ENCODE measurements at places on chromosomes 11 and 22.

DNA sequence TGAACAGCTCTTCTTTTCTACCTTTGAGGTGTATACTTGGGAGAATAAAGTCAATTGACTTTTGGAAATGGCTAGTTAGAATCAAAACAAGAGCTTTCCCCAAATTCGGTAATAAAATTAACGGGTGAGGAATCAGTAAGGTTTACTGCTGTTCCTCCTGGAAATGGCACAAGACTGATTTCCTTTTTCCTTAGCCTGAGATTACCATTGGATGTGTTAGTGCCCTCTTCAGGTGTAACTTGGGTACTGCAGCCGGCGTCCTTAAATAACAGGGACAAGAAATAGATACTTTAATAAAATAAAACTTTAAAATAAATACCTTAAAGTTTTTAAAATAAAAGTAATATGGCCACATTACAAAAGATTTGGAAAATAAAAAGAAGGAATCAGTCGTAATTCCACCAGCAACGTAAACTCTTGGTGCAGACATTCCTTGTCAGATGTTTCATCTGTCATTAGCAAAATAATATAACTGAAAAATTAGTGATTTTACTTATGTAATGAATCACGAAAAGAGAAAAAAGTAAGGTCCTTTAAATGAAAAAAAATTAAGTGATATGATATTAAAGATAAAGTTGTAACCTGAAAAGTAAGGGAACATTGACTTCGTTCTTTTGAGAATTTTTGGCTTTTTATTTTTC lies 29.7 kb downstream of the ZFTA start:
- DNase-seq, result no peak

DNA sequence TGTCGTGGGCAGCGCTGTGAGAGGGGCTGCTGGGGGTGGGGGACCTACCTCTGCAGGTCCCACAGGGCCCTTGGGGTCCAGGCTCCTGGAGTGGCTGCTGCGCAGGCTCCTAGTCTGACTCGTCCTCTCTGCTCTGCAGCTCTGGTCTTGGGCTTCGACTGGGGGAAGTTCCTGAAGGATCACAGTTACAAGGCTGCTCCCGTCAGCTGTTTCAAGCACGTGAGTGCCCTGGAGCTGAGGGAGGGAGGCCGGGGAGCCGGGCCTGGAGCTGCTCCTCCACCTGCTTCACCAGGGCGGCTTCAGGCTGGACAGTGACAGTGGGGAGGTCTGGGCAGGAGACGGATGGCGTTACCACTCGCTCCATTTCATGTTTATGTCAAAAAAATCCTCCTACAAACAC lies 11.9 kb downstream of the L3MBTL2 start:
- DNase-seq, result no peak

DNA sequence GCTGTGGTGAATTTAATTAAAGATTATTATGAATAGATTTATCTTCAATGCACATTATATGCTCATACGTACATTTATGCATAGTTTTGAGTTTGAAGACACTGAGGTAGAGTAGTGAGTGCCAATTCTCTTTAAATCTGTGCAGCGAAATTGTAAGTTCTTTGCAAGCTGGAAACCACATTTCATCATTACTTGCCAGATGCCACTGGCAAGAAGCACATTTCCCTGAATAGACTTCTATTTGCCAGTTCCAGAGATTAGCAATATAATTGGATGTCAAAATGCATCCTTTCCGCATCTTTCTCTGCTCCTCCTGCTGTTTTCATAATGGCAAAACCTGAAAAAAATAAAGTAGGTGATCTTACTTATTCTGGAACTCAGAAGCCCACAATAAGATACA lies 448.0 kb downstream of the LUZP2 start:
- DNase-seq, result no peak

DNA sequence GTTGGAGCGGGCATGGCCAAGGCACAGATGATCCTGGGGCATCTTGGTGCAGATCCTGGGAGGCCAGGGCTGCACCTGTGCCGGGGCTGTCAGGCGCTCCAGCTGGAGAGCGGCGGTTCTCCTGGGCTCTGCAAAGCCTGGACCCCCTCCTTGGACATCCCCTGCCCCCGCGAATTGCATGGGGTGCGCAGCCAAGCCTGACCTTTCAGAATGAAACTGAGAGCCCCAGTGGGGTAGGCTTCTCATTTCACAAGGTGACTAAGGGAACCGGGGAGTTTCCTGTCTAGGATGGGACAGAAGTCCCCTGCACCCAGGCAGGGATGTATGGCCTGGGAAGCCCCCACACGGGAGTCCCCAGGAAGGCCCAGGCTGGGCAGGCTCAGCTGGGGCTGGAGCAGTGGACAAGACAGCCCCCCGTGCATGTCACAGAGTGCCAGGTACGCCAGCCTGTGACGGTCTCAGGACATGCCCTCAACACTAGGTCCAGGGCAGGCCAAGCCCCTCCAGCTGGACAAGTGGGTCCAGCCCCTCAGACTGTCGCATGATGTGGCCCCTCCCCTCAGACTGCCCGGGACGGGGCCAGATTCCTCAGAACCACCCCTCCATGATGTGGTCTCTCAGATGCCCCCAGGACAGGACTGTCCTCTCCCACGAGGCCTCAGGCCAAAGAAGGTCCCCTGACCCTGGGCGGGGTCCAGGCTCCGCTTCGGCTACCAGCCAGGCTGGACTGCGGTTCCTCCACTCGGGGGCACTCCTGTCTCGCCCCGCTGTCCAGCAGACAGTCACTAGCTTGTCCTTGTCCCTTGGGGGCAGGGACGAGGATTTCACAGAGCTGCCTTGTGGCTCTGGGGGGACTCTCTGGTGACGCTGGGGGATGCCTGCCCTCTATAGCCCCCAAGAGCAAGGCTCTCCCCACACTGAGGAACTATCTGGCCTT lies 2.3 kb downstream of the LSP1 start:
- DNase-seq, result peak; percentile 90

GRCh38 chr11:995044-995751 lies 41.3 kb downstream of the MUC6 start:
- no peak for DNase-seq

DNA sequence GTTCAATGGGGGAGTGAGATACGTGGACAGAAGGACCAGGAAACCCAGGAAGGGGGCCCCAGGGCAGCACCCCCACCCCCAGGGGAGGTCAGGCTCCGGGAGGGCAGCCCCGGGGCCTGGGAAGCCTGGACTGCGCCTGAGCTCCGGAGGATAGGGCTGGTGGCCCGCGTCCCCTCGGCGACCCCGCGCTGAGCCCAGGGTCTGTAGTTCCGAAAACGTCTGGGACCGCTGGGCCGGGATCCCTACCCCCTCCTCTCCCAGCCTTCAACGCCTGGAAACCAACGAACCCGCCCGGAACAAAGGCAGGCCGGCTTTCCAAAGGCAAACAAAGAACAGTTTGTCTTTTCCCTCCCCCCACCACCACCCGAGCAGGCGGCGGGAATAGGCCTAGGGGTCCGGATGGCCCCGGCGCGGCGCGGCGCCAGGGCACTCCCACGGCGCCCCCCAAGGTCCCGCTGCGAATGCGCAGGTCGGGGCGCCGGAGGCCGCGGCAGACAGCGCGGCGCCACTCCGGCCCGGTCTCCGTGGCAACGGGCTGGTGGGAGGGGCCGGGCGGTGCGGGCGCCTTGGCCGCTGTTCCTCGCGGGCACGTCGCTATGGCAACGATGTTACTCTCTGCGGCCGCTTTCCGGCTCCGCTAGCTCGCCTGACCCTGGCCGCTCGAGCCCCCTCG lies 58.5 kb downstream of the IGLL1 start:
- DNase-seq, result peak; percentile 83

GRCh38 chr11:9973921-9974320 lies 310.0 kb downstream of the SWAP70 start:
- DNase-seq, result no peak

- no peak for DNase-seq
Measured at GRCh38 chr11:95248666-95249467, 17.9 kb upstream of the SESN3 start.

- no peak for DNase-seq
Measured at GRCh38 chr11:63951779-63952536, 13.2 kb downstream of the NAA40 start.

DNA sequence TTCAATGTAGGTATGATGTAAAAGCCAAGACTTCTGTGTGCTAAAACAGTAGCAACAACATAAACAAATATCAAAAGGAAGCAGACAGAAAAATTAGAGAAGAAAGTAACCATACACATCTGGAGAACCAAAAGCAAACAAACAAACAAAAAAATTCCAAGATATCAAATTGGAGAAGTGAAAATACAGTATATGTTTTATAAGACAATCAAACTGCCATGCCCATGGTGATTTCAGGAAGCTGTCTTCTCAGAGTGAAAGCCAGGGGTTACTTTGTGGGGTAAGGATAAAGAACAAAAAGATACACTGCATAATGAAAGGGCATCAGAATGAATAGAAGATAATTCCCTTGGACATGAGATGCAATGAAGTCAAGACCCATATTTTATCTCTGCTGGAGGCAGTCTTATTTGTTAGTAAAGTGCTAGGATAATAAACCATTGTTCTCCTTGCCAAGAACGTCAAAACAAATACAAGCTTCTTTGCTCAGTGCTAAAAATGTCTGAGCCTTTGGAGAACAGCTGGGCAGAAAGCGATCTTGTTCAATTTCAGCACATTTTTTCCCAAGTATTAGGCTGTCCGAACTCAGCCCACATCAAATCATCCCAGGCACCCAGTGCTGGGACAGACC lies 38.1 kb upstream of the LDLRAD3 start:
- no peak for DNase-seq
